ENCODE measurements at places on chromosomes 5 and 9. TPM values are rescaled to one million over a fixed set of nuclear protein-coding genes. Genes with fewer than 3 reads are reported as not detected.

DNA sequence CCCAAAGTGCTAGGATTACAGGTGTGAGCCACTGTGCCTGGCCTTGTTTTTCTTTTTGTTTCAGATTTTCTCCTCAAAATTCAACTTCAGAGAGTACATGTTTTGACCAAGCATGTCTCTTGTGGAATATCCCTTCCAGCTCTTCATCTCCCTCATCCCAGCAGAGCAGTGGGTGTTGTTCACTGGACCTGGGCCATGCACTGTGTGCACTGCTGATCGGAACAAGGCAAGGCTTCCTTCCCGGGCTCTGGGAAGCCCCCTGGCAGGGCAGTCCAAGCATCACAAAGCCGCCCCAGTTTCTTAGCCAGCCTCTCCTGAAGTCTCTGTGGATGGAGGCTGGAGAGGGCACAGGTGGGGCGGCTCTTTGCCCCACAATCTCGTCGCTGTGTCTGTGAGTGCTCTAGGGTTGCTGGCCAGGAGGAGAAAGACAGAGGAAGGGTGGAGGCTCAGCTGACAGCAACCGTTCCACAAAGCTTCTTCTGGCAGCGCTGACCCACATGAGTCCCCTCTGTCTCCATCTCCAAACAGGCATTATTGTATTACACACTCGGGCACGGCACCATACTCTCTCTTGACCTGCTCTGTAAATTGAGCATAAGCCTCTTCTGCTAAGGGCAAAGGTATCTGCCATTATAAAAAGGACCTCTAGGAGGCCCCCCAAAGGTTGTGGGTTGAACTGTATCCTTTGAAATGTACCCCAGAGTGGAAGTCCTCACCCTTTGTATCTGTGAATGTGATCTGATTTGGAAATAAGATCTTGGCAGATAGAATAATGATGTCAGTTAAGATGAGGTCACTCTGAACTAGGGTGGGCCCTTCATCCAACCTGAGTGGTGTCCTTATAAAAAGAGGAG, 89.6 kb downstream of the TARS1 start:
- no peak overlapping the region for H3K4me3 ChIP-seq
- no peaks in the 10 kb centered on the region for H3K4me1 ChIP-seq
- H3K27ac ChIP-seq = no peak overlapping the region
- DNase-seq = no peak
- H3K36me3 ChIP-seq = no peaks in the 10 kb centered on the region

GRCh38 chr5:179613460-179614071, 9.9 kb downstream of the HNRNPH1 start:
- H3K36me3 ChIP-seq = peaks cover 16% of the 10 kb centered on the region
- no peaks in the 10 kb centered on the region for H3K27me3 ChIP-seq
- no peak for DNase-seq

GRCh38 chr9:137828527-137829259, 48.9 kb upstream of the CACNA1B start:
- peak; percentile 48 for DNase-seq
- no peaks in the 10 kb centered on the region for H3K27me3 ChIP-seq
- H3K4me1 ChIP-seq = no peaks in the 10 kb centered on the region
- H3K4me3 ChIP-seq = no peak overlapping the region
- H3K36me3 ChIP-seq = no peaks in the 10 kb centered on the region

DNA sequence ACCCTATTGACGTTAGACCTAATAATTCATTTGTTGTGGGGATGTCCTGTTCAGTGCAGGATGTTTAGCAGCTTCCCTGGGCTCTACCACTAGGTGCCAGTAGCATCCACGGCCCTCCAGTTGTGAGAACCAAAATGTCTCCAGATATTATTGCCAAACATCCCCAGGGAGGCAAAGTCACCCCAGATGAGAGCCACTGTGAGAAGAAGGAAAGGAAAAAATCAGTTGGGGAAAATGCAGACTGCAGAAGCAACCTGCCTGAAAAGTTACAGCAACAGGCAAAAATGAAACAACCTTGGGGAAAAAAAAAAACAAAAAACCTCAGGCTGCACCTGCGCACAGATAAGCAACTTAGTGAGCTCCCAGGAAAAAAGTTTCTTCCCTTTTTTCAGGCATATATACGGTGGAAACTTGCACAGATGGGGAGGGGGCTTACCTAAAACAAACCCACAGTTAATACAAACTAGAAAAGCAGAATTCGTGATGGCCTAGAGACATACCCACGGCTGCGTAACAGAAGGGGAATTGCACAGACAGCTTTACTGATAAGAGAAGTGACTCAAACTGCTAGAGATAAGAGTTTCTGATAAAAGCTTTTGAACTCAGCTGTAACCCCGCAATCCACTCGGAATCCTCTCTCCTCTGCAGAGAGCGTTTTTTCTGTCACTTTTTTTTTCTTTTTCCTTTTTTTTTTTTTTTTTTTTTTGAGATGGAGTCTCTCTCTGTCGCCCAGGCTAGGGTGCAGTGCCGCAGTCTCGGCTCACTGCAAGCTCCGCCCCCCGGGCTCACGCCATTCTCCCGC, 29.8 kb upstream of the FBP1 start:
- peak overlapping the region; percentile 64 for H3K27ac ChIP-seq
- H3K4me3 ChIP-seq = peak overlapping the region; percentile 7
- H3K27me3 ChIP-seq = no peaks in the 10 kb centered on the region

GRCh38 chr9:97904725-97905124, 17.6 kb downstream of the TRMO start:
- no peak overlapping the region for H3K27ac ChIP-seq
- H3K27me3 ChIP-seq = no peaks in the 10 kb centered on the region
- no peak for DNase-seq
- no peaks in the 10 kb centered on the region for H3K36me3 ChIP-seq

GRCh38 chr9:34442770-34443169, 15.6 kb downstream of the FAM219A start:
- H3K27ac ChIP-seq = no peak overlapping the region
- H3K27me3 ChIP-seq = no peaks in the 10 kb centered on the region
- H3K4me1 ChIP-seq = no peaks in the 10 kb centered on the region
- DNase-seq = no peak

DNA sequence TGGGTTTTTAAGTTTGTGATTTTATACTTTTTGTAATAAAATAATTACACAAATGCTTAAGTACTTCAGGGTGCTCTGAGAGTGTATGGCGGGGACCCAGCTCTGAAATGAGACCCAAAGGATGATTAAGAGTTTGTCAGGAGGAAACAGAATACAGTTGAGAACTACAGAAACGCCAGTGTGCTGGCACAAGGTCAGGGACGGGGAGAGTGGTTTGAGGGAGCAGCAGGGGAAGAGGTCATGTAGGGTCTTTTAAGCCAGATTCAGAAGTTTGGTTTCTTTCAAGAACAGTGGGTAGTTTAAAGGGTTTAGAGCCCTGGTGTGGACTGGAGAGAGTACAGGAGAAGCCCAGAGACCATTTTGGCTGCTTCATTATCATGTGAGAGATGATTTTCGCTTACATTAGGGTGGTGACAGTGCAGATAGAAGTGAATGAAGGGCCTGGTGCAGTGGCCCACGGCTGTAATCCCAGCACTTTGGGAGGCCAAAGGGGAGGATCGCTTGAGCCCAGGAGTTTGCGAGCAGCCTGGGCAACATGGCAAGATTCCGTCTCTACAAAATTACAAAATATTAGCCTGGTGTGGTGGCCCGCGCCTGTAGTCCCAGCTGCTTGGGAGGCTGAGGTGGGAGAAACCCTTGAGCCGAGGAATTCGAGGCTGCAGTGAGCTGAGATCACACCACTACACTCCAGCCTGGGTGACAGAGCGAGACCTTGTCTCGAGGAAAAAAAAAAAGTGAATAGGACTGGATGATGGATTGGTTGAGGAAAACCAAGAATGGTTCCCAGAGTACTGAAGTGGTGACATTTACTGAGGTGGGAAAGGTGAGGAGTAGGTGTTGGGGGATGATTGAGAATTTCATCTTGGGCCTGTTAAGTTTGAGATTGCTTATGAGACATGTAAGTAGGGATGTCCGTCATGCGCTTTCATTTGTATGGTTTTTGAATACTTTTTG, 1.4 kb upstream of the ETF1 start:
- H3K4me3 ChIP-seq = peak overlapping the region; percentile 35
- no peaks in the 10 kb centered on the region for H3K27me3 ChIP-seq
- no peaks in the 10 kb centered on the region for H3K36me3 ChIP-seq
- peak; percentile 23 for DNase-seq
- H3K27ac ChIP-seq = peak overlapping the region; percentile 96

GRCh38 chr9:119216651-119217331, 152.4 kb downstream of the BRINP1 start:
- no peaks in the 10 kb centered on the region for H3K27me3 ChIP-seq
- peak; percentile 60 for DNase-seq
- H3K27ac ChIP-seq = peak overlapping the region; percentile 26
- H3K4me3 ChIP-seq = no peak overlapping the region
- H3K4me1 ChIP-seq = peaks cover 22% of the 10 kb centered on the region

TPRN gene
- 104 TPM for polyA plus RNA-seq

DNA sequence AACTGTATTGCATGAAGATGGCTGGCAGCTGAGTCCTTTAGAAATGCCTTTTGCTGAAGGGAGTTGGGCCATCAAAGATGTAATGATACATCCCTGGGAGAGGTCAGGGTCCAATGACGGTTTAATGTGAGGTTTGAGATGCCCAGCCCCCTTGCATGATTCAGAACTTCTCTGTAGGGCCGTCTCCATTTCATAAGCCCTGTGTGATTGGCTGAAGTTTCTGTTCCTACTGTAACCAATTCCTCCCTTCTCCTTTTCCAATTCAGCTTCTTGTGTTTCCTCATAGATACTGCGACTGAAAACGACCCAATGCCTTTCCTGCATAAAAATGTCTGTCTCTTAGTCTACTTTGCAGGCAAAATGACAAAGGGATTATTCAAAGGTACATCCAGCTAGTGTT, 47.9 kb upstream of the ST8SIA4 start:
- H3K27me3 ChIP-seq = no peaks in the 10 kb centered on the region
- H3K4me1 ChIP-seq = no peaks in the 10 kb centered on the region
- H3K4me3 ChIP-seq = no peak overlapping the region
- H3K27ac ChIP-seq = no peak overlapping the region

ARHGEF37 gene
- polyA plus RNA-seq = 3.1 TPM

IL4 gene
- not detected for polyA plus RNA-seq

GRCh38 chr5:130975847-130976246, 189.2 kb downstream of the HINT1 start:
- DNase-seq = no peak
- no peak overlapping the region for H3K4me3 ChIP-seq
- H3K27ac ChIP-seq = no peak overlapping the region
- H3K27me3 ChIP-seq = no peaks in the 10 kb centered on the region

DNA sequence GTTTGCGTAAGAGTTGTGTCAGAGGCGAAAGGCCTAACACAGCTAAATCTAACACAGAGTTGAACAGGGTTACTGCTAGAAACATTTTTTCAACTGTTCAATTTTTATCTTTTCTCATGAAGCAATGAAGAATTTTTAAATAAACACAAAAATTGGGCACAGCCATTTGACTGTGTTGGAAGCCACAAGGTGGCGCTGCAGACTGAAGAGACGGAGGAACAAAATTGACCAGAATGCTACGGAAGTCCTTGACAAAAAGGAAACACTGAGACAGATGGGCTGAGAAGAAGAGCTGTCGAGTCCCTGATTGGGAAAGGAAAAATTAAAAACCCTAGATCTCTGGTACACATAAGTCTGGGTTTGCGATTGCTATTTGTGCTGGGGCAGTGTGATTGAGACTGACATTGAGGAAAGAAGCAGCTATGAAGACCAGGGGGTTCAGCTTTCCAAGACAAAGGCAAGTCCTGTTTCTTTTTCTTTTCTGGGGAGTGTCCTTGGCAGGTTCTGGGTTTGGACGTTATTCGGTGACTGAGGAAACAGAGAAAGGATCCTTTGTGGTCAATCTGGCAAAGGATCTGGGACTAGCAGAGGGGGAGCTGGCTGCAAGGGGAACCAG, at the start of gene PCDHB9:
Gene PCDHB9, plus strand, starts transcription at position 265 of the 616 bp plus-strand sequence. Its CDS starts 158 bp downstream, at position 423.
- peak; percentile 21 for DNase-seq
- no peaks in the 10 kb centered on the region for H3K36me3 ChIP-seq
- H3K27me3 ChIP-seq = no peaks in the 10 kb centered on the region
- H3K4me3 ChIP-seq = no peak within 1 kb of the TSS

GRCh38 chr9:118059484-118060278, 355.5 kb downstream of the TLR4 start:
- no peaks in the 10 kb centered on the region for H3K36me3 ChIP-seq
- no peaks in the 10 kb centered on the region for H3K27me3 ChIP-seq
- H3K4me3 ChIP-seq = no peak overlapping the region
- no peak overlapping the region for H3K27ac ChIP-seq
- H3K4me1 ChIP-seq = no peaks in the 10 kb centered on the region
- DNase-seq = peak; percentile 72

DNA sequence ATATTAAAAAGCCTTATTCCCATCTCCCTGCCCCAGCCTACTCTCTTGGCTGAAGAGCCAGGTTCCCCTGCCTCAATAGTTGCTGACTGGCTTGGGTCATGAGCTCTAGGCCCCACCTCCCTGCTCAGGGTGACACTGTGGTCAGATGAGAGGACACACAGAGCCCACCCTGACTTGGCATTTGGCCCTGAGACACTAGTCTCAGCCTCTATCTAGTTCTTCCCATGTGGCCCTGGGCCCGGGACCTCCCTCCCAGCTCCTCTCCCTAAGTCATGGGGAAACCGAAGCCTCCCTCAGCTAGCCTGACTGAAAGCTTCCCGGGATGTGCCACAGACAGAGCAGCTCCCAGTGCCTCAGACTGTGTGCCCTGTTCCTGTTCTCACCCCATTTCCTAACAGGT, 5.8 kb upstream of the MYOZ3 start:
- H3K27me3 ChIP-seq = no peaks in the 10 kb centered on the region
- DNase-seq = no peak
- no peaks in the 10 kb centered on the region for H3K36me3 ChIP-seq
- H3K27ac ChIP-seq = no peak overlapping the region
- peaks cover 14% of the 10 kb centered on the region for H3K4me1 ChIP-seq

GFM2 gene
- 15.8 TPM for polyA plus RNA-seq

- H3K27me3 ChIP-seq = peaks cover 25% of the 10 kb centered on the region
- H3K4me1 ChIP-seq = no peaks in the 10 kb centered on the region
- H3K27ac ChIP-seq = no peak overlapping the region
- no peak for DNase-seq
- H3K36me3 ChIP-seq = no peaks in the 10 kb centered on the region
Measured at GRCh38 chr5:593511-593910, 18.6 kb upstream of the CEP72 start.

DNA sequence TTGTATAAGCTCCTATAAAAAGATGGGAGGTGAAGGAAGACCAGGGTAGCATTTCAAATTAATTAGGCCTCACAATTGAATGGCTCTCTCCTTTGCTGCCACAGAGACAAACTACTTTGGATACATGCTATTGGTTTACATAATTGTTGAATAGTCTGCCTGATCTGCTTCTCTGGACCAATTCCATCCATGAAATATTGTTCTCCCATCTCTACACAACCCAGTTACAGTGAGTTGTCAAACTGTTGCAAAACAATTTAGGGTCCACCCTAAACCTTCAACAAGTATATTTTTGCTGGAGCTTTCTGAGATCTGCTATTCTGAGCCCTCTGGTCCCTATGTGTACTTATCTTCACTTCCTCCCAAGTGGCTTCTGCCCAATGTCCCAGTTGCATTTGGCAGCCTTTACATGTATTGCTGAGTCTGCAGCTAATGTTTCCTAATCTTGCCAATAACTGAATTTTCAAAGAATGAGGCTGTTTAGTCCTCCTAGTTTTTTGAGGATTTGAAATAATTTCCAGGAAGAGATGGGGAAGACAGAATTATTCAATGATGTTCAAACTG, 38.9 kb downstream of the AGTPBP1 start:
- H3K4me1 ChIP-seq = no peaks in the 10 kb centered on the region
- no peak for DNase-seq
- H3K4me3 ChIP-seq = no peak overlapping the region
- H3K36me3 ChIP-seq = no peaks in the 10 kb centered on the region
- H3K27ac ChIP-seq = no peak overlapping the region
